ENCODE measurements at places on chromosomes 12 and 14. TPM values are rescaled to one million over a fixed set of nuclear protein-coding genes. Genes with fewer than 3 reads are reported as not detected.

DNA sequence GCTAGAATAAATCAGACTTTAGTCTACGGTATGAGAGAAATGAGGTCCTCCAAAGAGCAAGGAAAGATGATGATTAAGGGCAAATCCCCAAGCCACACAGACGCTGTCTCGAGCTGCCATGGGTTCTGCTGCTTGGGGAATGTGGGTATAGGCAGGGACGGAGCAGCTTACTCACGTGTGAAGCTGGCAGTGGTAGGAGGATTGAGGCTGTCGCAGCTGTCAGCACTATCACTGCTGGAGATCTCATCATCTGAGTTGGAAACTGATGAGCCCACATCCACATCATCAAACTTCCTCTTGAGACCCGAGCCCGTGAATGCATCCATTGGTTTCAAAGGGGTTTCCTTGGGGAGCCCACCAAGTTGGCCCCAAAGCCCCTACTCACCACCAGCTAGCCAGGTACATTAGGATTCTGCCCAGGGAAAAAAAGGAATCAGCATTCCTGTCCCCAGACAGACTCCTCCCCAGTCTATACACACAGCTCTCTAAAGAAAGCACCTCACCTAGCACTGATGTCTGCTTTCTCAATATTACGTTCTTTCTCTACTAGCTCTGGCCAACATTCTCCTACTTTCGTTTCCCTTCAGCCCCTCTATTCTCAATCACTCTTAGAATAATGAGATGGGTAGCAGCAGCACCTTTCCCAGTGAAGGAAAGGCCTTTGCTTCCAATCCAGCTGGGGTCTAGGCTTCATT lies 7.0 kb downstream of the CSRNP2 start:
- no peak for DNase-seq

GRCh38 chr12:120820884-120821510 lies 83.2 kb downstream of the SPPL3 start:
- DNase-seq = no peak

DNA sequence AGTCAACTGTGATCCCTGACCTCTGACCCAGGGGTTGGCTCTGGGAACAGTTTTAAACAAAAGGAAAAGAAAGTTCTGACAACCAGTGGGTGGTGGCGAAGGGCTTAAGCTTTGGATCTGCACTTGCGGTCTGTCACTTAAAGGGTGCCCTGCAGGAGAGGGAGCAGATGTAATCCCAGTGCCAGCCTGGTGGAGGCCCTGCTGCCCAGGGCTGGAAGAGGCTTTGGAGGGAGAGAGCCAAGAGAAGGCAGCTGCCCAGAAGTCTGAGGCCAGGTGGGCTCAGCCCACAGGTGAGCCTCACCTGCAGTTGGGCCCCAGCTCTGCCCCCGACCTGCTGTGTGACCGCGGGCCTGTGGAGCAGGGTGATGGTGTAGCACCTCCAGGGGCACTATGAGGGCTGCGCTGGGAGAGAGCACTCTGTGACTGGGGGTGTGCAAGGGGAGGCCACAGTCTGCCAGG lies 19.1 kb downstream of the SH2B3 start:
- no peak for DNase-seq

- no peak for DNase-seq
Measured at GRCh38 chr14:22905627-22906026, 13.3 kb downstream of the RBM23 start.

AACS gene
- 50.7 TPM for total RNA-seq

FAM181A gene
- not detected for total RNA-seq

AICDA gene
- not detected for total RNA-seq

AKAP3 gene
- 3.3 TPM for total RNA-seq

Data from colonic mucosa (tissue), 4 donors.